NCI-H526 (cell line): ENCODE measurements at places on chromosomes 4 and X.

- DNase-seq = no peak
Measured at GRCh38 chr4:74438661-74439060, 6.3 kb upstream of the AREG start.

DNA sequence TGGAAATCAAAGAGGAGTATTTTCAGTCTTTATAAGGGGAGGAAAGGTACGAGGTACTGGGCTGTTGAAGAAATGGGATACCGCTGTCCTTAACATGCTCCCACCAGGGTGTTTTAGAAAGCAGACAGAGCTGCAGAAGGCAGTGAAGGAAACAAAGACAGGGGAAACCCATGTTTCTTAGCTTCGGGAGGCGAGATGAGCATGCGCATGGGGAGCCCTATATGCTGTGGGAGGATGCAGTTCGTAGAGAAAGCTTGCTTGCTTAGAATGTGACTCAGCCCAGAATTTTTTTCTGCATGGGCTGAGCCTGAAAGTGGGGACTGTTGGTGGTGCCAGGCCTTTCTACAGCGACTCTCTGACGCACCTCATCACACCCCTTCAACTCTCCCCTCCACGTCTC, 28.8 kb upstream of the SCOC start:
- DNase-seq = no peak

- DNase-seq = no peak
Measured at GRCh38 chr4:8538703-8539567, 41.3 kb upstream of the GPR78 start.

- DNase-seq = peak; percentile 52
Measured at GRCh38 chr4:48141048-48141447, 7.0 kb upstream of the TXK start.

DNA sequence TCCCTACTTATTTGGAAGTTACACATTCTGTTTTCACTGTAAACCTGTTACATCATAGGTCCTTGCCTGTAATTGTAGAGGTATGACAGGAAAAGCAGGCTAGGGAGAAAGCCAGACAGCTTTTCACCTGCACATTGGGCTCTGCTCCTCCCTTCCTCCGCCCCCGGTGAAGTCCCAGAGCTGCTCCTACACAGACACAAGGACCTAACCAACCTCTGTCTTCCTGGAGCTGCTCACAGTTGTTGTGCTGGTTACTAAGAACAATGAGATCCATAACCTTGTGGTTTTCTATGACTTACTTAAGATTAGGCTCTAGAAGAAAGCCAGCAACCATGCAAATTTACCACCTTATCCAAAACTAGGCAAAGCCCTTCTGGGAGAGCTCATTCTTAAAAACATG, 40.0 kb downstream of the MOSPD2 start:
- no peak for DNase-seq

- no peak for DNase-seq
Measured at GRCh38 chr4:37043342-37043741, 201.2 kb upstream of the NWD2 start.

DNA sequence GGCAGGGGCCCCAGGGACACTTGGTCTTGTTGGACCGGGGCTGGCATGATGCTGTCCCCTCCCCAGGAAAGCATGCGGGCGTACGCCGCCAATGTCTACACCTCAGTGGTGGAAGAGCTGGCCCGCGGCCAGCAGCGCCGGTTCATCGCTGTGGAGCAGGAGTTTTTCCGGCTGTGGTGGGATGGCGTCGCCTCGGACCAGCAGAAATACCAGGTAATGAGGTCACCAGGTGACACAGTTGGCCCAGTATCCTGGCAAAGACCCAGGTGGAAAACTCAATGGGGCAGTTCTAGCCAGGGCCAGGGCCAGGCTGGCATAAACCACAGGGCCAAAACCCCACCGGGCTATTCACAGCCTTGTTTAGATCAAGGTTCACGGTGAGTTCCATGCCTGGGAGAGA, 1.5 kb downstream of the MAN2B2 start:
- DNase-seq = no peak

DNA sequence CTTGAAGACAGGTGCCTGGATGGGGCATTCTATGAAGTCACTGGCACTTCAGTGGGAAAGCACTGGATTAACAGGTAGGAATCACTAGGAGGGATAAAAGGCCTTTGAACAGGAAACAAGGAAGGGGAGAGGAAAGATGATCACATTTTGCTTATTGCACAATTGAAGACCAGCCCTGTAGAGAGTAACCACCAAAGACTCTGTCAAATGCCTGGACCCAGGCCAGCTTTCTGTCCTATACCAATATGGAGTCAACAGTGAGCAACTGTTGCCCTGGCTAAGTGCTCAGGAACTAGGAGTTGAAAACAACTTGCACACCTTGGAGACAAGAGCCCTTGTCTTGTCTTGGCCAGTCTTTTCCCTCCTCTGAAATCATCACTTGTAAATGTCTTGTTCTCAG, 14.1 kb upstream of the RTL3 start:
- no peak for DNase-seq

GRCh38 chrX:101290957-101291603, at the start of gene TAF7L:
TAF7L (minus strand) TSS chrX:101291334; CDS start chrX:101287543, 3,791 bp downstream.
- peak; percentile 4 for DNase-seq

GRCh38 chrX:107672955-107673378, 44.7 kb downstream of the PRPS1 start:
- DNase-seq = peak; percentile 87

DNA sequence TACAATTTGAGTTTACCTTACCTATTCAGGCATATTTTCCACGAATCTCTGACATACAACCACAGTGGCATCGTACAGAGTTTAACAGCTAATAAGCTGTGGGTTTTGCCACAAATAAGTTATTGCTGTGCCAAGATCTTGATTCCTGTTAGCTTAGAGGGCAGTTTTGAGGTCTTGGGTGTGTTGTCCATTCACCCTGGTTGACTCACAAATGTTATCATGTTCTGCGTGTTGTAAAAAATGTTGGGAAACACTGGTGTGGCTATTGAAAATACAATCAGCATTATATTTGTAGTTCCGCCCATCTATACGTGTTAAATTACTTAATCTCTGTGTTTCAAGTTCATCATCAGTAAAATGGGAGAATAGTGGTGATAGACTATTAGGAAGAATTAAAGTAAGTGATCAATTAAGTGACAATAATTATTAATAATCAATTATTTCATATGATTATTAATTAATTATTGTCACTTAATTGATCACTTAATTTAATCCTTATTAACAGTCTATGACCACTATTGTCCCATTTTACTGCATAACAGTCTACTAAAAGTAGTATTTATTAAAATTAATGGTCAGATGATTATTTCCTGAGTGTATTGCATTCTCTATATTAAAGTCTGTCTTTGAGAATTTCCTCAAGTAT, 96.3 kb downstream of the TMA16 start:
- DNase-seq = no peak

DNA sequence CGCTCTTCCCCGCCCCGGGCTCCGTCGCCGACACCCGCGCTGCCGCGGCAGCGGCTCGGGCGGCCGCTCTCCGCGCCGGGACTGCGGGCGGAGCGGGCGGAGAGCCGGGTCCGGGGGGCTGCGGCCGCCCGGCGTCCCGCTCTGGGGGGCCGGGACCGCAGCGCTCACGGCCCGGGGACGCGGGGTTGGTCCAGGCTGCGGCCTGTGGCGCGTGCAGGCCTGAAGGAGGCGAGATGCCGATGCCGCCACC, 492 bp downstream of the GALNT7 start:
- no peak for DNase-seq

- DNase-seq = no peak
Measured at GRCh38 chr4:164802301-164802901, 48.5 kb downstream of the SMIM31 start.

- peak; percentile 53 for DNase-seq
Measured at GRCh38 chr4:145234091-145234706, 53.8 kb upstream of the OTUD4 start.

- DNase-seq = no peak
Measured at GRCh38 chr4:67933755-67934154, 29.5 kb downstream of the TMPRSS11A start.

DNA sequence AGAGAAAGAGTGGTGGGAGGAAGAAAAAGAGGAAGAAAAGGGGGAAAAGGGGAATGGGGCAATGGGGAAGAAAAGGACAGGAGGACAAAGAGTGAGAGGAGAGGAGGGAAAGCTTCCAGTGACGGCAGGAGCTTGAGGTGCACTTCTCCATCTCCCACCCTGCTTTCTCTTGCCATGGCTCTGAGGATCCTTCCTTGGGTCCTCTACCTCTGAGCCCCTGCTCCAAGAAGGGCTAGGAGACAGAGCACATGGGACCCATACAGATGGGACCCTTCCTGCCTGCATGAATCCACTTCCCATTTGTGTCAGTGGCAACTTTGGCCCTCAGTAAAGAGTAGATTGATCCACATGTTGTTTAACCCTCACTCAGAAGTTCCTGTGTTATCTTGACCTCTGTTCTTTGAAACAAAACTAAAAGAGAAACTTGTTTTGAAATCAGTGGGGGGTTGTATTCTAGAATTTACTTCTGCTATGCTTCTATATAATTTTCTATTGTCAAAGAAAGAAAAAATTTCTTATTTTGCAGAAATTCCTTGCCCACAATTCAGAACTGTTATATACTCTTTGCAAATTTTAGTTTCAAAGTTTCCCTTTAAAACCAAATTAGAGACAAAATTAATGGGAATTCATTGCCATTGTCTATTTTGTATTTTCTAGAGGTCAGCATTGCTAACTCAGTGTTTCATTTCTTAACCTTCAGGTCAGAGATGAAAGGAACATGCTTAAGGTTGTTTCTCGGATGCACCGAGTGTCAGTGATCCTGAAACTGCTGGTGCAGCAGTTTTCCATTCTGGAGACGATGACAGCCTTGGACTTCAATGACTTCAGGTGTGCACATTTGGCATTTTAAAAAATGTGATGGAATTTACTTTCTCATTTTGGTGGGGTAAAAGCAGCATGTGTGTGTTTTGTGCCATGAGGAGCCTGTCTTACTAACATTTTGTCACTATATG, 5.0 kb downstream of the TDO2 start:
- no peak for DNase-seq

GRCh38 chr4:159197260-159197884, 94.5 kb downstream of the RAPGEF2 start:
- no peak for DNase-seq

- DNase-seq = no peak
Measured at GRCh38 chr4:38764277-38764676, 18.5 kb downstream of the TLR10 start.

GRCh38 chr4:53906606-53907190, 157.7 kb downstream of the CHIC2 start:
- DNase-seq = peak; percentile 27

DNA sequence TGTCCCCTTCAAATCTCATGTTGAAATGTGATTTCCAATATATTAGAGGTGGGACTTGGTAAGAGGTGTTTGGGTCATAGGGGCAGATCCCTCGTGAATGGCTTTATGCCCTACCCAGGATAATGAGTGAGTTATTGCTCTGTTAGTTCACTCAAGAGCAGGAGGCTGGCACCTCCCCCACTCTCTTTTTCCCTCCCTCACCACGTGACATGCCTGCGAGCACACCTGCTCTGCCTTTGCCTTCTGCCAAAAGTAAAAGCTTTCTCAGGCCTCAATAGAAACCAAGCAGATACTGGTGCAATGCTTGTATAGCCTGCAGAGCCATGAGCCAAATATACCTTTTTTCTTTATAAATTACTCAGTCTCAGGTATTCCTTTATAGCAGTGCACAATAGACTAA, 286.3 kb upstream of the UGT8 start:
- peak; percentile 6 for DNase-seq

DNA sequence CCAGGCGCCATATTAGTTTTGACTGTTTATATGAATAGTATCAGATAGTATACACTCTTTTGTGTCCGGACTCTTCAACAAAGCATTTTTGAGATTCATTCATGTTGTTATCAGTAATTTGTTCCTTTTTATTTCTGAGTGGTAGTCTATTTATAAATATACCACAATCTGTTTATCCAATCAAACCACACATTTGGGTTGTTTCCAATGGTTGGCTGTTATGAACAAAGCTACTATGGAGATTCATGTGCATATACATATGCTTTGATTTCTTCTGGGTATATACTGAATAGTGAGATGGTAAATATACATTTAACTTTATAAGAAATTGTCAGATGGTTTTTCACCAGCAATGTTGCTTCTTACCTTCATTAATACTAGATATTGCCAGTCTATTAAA, 36.8 kb upstream of the TAPT1 start:
- no peak for DNase-seq

- no peak for DNase-seq
Measured at GRCh38 chrX:15410947-15411346, 26.7 kb upstream of the VEGFD start.

DNA sequence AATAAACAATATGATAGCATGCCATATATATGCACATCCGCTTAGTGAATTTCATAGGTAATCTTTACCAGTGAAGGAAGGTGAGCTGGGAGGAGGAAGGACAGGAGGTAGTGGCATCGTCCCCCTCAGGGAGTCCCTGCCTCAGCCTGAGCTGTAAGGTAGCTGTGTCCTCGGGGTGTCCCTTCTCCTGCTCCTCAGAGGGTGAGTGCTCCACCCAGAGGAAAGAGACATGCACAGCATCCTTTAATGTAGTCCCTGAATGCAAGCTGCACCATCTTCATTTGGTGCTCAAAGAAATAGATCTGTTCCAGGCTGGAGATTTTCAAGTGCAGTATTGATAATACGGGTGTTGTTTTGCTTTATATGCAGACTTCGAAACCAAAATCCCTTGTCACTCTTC, 330.4 kb upstream of the SFRP2 start:
- no peak for DNase-seq

- no peak for DNase-seq
Measured at GRCh38 chr4:137312257-137312656, 220.0 kb downstream of the PCDH18 start.

GRCh38 chr4:22091352-22091717, 142.8 kb upstream of the KCNIP4 start:
- DNase-seq = no peak

DNA sequence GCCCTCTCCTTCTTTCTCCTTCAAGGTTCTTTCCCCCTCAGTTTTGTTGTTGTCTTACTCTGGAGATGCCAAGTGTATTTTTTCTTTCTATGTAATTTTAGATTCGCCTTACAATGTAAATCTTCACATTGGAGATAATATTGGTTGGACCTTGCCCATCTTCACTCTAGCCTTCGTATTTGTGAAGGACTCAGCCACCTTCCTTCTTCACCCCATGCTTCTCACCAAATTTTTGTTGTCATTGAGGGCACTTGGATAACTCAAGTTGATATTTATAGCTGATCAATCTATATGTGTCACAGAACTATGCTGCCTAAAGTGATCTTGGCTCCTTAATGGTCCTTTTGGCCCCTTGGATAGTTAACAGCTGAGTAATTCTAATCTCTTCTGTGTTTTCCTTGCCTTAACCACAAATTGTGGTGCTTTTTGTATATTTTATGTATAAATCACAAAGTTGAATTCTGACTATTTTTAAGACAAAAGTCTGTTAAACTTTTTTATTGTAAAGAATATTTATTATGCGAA, 6.5 kb downstream of the SPRY1 start:
- no peak for DNase-seq

GRCh38 chr4:173254646-173255045, 79.5 kb downstream of the HMGB2 start:
- DNase-seq = no peak

DNA sequence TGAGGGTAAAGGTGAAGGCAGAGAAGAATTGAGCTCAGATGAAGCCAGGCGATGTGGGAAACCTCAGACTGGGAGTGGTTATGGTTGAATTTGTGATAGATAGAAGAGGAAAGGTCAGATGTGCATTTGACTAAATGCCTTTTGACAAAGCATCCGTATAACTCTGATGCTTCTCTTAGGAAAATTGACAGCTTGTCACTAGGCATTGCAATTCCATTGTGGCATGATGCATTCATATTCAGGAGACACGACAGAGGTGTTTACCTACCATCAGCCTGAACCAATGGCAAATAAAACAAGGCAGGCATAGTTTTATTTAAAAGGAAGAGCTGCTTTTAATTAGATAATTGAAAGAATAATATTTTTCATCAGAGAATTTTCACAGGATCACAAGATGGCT, 325.1 kb upstream of the IGFBP7 start:
- DNase-seq = no peak

GRCh38 chr4:95545546-95545945, 3.2 kb downstream of the UNC5C start:
- no peak for DNase-seq
